Neural progenitor cell (in vitro differentiated cells): ENCODE measurements at places on chromosomes 11 and 22.
A peak's percentile ranks its signal among the peaks of the same experiment; 100 is the strongest.

GRCh38 chr22:19357270-19358105 is 66.0 kb upstream of the CLTCL1 start:
- no peak for DNase-seq

GRCh38 chr22:25070956-25071355 is 118.4 kb downstream of the KIAA1671 start:
- no peak for DNase-seq

GRCh38 chr11:109048098-109048497 is 373.9 kb upstream of the C11orf87 start:
- no peak for DNase-seq

GRCh38 chr11:118156531-118157185 is 4.0 kb upstream of the SCN4B start:
- DNase-seq = peak; percentile 52

- no peak for DNase-seq
Measured at GRCh38 chr11:85685125-85685819, 723 bp downstream of the CCDC89 start.

DNA sequence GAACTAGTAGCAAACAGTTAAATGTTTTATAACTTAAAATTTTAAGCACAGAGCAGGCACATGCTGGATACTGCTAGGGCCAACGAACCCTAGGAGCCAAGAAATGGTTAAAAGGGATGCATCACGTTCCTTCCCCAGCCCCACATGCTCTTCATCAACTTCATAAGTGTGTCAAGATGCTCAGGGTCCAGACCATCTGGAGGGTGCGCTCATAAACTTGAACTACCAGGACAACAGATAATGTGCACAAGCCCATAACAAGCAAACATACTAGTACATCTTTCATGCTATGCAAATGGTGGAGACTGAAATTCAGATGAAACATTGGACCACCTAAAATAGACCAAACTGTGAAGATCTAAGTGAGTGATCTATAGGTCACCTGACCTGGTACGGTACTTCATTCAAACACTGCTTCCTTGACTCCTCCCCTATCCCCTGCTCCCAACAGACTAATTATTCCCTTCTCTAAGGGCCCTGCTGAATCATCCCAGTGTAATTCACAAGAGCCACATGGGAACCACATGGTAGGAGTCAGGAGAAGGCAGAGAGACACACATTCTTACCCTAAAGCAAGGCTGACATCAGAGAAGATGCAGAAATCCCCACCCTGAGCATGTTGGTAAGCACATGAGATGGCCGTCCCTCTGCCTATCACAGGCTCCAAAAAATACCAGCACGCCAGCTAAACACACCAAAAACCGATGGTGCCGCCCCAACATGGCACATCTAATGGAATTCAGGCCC is 83.9 kb downstream of the ETS1 start:
- no peak for DNase-seq

DNA sequence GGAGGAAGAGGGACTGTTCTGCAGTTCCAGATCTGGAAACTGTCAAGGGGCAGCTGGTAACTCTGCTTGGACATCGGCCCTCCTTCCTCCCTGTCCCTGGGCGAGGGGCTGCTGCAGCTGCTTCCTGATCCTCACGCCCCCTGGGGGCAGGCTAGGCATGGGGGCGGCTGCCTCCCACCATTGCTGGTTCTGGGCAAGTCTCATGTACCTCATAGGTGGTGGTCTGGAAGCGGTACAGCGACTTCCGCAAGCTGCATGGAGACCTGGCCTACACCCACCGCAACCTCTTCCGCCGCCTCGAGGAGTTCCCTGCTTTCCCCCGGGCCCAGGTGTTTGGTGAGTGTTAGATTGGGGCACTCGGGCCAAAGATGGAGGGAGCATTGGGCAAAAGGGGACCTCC is 5.0 kb downstream of the SNX15 start:
- no peak for DNase-seq

- DNase-seq = no peak
Measured at GRCh38 chr11:13259374-13259773, 18.2 kb upstream of the BMAL1 start.

- peak; percentile 24 for DNase-seq
Measured at GRCh38 chr22:29269731-29270474, 1.8 kb downstream of the EWSR1 start.

- DNase-seq = no peak
Measured at GRCh38 chr11:46557684-46558151, 36.1 kb downstream of the AMBRA1 start.

DNA sequence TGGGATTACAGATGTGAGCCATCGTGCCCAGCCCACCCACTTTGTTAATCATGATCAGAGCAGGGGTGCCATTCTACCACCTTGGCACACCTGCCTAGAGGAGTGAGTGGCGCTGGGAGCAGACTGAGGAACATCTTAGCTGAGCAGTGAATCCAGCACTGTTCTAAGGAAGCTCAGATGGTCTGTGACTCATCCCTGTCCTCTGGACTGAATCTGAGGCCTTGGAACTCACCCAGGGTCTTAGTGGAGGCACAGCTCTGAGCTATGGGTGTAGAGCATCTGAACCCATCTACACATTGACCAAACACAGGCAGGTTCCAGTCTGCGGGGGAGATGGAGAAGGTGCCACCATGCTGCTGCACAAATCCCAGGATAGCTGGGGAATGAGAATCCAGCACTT is 14.9 kb downstream of the PGAP2 start:
- no peak for DNase-seq

GRCh38 chr11:17770917-17771316 is 36.3 kb downstream of the KCNC1 start:
- DNase-seq = no peak

- DNase-seq = peak; percentile 65
Measured at GRCh38 chr11:79400717-79401330, 40.0 kb downstream of the TENM4 start.

DNA sequence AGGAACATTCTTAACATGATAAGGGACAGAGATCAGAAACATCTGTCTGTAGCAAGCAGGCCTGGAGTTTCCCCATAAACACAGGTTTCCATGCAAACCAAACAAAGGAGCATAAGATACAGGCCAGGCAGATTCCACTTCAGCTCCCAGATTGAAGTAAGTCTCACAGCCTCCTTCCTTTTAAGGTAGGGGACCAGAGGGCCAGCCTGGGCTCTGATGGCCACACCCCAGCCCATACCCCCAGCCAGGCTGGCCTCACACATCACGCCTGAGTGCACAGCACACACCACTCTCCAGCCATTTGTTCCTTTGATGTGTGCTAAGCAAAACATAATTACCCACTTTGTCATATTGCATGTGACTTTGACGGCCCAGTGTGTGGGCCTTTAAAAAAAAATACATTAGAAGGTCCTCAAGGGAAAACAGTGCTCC is 518.7 kb downstream of the NTM start:
- DNase-seq = peak; percentile 55
